ENCODE measurements at places on chromosomes 2 and 18. TPM values are rescaled to one million over a fixed set of nuclear protein-coding genes. Genes with fewer than 3 reads are reported as not detected.

GRCh38 chr2:192151853-192152252 lies 42.9 kb downstream of the TMEFF2 start:
- DNase-seq, result no peak

- DNase-seq, result no peak
Measured at GRCh38 chr18:77218642-77219041, 31.0 kb upstream of the GALR1 start.

GRCh38 chr2:47023332-47023731 lies 107.7 kb upstream of the MCFD2 start:
- DNase-seq, result no peak

DNA sequence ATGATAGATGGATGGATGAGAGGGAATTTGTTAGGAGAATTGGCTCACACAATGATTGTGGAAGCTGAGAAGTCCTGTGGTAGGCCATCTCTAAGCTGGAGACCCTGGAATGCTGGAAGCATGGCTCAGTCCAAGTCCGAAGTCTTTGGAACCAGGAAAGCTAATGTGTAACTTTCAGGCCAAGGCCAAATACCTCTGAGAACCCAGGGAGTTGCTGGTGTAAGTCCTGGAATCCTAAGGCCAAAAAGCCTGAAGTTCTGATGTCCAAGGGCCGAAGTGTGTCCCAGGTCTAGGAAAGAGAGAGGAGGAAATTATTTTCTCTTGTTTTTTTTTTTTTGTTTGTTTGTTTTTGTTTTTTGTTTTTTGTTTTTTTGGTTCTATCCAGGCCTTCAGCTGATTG lies 492.2 kb upstream of the GCFC2 start:
- DNase-seq, result no peak

GRCh38 chr2:75041731-75042600 lies 83.5 kb downstream of the POLE4 start:
- DNase-seq, result no peak

- peak; percentile 49 for DNase-seq
Measured at GRCh38 chr18:26546170-26546874, 2.0 kb downstream of the KCTD1 start.

GRCh38 chr2:191686066-191686465 lies 8.1 kb downstream of the NABP1 start:
- no peak for DNase-seq

DNA sequence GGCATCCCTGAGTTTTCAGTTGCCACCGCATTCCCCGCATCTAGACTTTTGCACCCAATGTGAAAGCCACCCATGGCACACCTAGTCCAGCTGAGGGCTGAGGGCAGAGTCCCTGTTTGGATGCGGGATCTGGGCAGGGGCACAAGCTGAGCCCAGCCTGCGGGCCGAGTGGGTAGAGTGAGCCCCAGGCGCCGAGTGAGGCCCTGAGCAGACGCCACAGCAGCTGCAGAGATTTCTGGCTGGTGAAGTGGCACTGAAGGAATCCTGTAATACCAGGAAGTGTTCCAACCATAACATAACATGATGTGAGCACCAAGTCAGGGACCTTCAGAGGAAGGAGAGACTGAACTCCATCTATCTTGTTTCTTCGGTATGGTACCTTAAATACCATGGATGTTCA lies 27.7 kb upstream of the FRZB start:
- no peak for DNase-seq

- peak; percentile 99 for DNase-seq
Measured at GRCh38 chr2:111698743-111699554, 185.0 kb downstream of the ANAPC1 start.

Gene SERPINB7
- 4.2 TPM for total RNA-seq

Gene POTEJ
- not detected for total RNA-seq

Gene C2orf80
- not detected for total RNA-seq
